Ureter (tissue), 1 donor: ENCODE measurements at places on chromosomes 16 and 17. TPM values are rescaled to one million over a fixed set of nuclear protein-coding genes. Genes with fewer than 3 reads are reported as not detected.

- no peak for DNase-seq
Observed at GRCh38 chr17:2745317-2746037, 4.0 kb downstream of the CCDC92B start.

GRCh38 chr17:77019893-77020379, 120.8 kb upstream of the SEC14L1 start:
- DNase-seq: no peak

DNA sequence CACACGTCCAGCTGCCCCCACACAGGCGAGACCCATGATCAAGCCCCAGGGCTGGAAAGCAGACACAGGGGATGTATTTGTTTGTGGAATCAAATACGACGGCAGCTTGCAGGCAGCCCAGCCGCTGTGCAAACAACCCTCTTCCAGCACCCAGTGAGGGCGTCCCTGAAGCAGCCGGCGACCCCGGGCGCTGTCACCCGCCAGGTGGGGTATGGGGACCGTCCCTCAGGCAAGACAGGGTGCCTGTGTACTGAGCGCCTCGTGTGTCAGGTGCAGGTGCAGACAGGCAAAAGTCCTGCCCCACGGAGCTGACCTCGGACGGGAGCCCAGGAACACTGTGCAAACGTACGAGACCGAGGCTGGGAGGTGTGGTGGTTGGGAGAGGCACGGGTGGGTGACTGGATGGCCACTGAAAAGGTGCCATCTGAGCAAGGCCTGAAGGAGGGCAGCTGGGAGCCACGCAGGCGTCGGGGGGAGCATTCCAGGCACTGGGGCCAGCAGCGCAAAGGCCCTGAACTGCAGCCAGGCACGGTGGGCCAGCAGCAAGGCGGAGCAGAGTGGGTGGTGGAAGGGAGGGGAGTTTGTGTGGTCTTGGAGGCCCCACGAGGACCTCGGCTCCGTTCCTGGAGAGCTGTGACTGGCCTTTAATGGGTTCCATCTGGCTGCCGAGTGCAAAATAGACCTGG, 48.5 kb downstream of the CBFA2T3 start:
- DNase-seq: no peak

- DNase-seq: no peak
Observed at GRCh38 chr17:7393613-7394451, 493 bp downstream of the PLSCR3 start.

- no peak for DNase-seq
Observed at GRCh38 chr16:79164388-79164995, 436.0 kb downstream of the MAF start.

DNA sequence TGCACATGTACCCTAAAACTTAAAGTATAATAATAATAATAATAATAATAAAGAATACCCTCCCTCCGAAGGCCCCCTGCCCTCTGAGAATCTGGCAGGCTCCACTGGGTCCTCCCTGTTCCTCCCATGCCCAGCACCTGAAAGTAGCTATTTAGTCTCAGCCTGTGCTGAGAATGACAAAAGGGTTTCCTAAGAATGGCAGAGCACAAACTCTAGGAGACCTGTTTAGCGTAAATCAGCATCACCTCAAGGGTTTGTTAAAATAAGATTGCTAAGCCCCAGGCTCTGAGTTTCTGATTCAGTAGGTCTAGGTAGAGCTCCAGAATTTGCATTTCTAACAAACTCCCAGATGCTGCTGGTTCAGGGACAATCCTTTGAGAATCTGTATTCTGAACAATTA, 606.8 kb upstream of the CDH11 start:
- DNase-seq: no peak

GRCh38 chr17:65231086-65231485, 93.9 kb downstream of the RGS9 start:
- DNase-seq: no peak

DNA sequence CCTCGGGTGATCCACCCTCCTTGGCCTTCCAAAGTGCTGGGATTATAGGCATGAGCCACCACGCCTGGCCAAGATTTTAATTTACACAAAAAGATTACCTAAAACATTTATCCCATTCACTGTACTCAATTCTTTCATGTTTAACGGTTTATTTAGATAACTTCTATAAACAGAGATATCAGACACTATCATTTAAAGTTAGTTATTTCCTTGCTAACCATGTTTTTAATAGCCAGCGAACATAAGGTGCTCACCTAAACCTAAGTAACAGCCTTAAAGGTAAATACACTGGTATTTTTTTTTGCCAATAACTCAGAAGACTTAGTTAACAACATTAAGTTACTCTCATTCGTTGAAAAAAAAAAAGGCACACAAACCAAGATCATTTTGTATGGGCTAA, 82.0 kb upstream of the C17orf78 start:
- no peak for DNase-seq

Gene CD300LF
- total RNA-seq: 2.5 TPM

Gene NHLRC4
- 0.36 TPM for total RNA-seq

Gene HSD17B2
- total RNA-seq: 47.8 TPM
